ENCODE measurements at places on chromosomes 7 and 10.
A peak's percentile ranks its signal among the peaks of the same experiment; 100 is the strongest.

DNA sequence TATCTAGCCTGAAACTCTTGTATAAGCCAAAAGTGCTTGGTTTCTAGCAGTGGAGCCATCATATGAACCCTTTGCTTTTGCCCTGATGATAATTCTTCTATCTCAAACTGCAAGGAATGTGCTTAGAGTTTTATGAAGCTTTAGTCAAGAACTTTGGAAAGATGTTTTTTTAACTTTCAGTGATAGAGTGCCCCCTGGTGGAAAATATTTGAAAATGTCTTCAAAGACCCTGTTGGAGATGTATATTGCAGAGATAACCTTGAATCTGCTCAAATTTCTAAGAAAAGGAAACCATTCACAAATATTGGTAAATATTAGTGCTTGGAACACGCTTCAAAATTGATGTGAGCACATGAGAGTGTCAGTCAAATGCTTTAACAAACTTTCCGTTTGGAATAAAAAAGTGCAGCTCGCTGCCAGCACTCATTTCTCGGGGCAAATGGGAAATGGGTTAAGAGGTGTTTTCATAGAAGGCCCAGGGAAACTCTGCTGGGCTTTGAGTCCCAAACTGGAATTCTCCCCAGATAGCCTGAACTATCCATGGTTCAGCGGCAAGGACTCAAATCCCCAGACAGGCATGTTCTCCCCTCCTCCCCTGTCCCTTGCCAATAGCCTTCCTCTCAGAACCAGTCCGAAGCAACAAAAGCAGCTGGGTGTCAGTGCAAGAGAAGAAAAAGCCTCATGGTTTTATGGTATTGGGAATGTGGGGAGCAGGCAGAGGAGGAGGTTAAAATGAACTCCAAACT, 129.3 kb downstream of the MYOF start:
- no peak for DNase-seq

DNA sequence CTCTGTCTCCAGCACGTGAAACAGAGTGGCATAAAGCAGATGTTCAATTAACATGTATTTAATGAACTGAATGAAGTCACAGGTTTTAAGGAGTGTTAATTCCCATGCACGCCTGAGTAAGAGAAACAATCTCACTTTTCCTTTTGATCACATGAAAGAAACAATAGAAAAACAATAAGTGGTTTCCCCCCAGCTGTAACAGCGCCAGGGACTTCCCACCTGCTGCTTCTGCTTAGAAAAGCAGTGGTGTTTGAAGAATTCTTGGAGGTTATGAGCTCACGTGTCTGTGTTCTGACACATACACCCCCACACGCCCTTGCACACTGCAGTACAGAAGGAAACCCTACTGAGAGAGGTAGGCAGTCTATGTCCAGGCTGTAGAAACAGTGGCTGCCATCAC, 51.3 kb upstream of the FRMD4A start:
- DNase-seq: peak; percentile 54

DNA sequence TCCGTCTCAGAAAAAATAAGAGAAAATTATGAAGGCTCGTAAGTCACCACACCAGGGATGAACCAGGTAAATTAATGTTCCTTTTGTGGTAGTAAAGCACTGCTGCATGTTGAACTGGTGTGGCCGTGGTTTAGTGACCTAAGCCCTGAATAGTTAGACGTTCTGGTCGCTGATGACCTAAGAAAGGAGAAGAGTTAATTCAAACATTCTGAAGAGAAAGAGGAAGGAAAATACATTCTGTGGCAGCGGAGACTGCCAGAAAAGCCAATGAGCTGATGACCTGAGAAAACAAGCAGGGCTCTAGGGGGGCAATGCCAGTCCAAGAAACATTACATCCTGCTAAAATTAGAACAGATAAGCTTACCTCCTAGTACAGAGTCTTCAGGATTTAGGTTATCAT, 17.5 kb downstream of the DNAJC9 start:
- no peak for DNase-seq

GRCh38 chr7:22654831-22655230, 72.2 kb upstream of the IL6 start:
- DNase-seq: no peak

GRCh38 chr10:84337199-84337598, 8.8 kb downstream of the CCSER2 start:
- no peak for DNase-seq

DNA sequence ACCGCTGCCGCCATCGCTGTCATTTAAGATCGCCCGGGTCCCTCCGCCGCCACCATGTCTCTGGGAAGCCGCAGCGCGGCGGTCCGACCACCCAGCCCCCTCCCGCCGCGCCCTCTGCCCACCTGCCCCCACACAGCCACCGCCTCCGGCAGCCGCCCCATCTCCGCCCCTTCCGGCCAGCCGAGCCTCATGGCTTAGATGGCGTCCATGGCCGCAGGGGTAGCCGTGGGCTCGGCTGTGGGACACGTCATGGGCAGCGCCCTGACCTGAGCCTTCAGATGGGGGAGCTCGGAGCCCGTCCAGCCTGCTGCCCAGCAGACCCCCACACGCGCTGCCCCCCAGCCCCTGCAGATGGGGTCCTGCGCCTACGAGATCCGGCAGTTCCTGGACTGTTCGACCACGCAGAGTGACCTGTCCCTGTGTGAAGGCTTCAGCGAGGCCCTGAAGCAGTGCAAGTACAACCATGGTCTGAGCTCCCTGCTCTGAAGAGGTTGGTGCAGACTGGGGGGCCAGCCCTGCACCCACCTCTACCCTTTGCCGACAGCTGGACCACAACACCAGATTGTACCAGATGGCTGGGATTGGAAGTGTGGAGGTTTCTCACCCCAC, 38.0 kb upstream of the TARP start:
- no peak for DNase-seq

GRCh38 chr7:102295346-102296178, 8.9 kb downstream of the SH2B2 start:
- DNase-seq: no peak

DNA sequence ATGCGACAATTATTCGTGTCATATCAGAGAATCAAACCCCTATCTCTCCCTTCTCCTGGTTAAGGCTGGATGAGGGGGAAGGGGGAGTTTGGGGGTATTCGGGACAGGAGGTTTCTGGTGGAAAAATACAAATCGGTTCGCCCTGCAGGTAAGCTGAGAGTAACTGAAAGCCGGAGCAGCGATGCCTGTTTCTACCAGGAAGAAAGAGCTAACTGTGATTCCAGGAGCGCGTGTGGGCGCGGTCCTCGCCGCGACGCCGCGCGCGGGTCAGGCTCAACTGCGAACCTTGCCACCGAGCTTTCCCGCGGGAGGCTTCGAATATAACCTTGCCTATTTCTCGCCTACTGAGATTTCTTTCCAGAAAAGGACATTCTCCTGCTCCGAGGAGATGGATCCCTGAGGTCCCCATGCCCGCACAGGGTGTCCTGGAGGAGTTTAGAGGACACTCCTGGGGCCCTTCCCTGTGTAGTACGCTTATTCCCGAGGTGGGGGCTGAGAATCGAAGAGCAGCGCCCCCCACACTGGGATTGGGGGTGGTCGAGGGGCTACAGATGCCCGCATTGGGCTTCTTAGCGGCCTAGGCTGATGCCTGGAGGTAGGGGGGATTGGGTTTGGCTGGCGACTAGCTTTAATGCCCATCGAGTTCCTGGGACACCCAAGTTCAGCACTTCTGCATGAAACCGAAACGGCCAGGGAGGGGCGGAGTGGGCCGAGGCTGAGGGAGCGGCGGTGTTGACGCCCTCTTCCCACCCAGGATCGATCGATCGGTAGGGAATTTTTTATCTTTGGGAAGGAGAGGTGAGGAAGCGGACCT, 13.0 kb upstream of the DLX6 start:
- DNase-seq: no peak

GRCh38 chr10:129715805-129716204, 248.3 kb downstream of the EBF3 start:
- no peak for DNase-seq

GRCh38 chr10:125238682-125239081, 78.3 kb upstream of the CTBP2 start:
- no peak for DNase-seq
